ENCODE measurements at places on chromosomes 12 and 14. TPM values are rescaled to one million over a fixed set of nuclear protein-coding genes. Genes with fewer than 3 reads are reported as not detected.

GRCh38 chr14:32564596-32564995 is 235.5 kb downstream of the AKAP6 start:
- H3K27me3 ChIP-seq, result no peaks in the 10 kb centered on the region
- H3K36me3 ChIP-seq, result no peaks in the 10 kb centered on the region
- H3K4me1 ChIP-seq, result no peaks in the 10 kb centered on the region
- no peak for DNase-seq

GRCh38 chr14:105249182-105250007 is 1.1 kb downstream of the BTBD6 start:
- DNase-seq, result peak; percentile 66
- peak overlapping the region; percentile 81 for H3K27ac ChIP-seq
- H3K4me3 ChIP-seq, result peak overlapping the region; percentile 53
- no peaks in the 10 kb centered on the region for H3K27me3 ChIP-seq
- peaks cover 22% of the 10 kb centered on the region for H3K4me1 ChIP-seq

DNA sequence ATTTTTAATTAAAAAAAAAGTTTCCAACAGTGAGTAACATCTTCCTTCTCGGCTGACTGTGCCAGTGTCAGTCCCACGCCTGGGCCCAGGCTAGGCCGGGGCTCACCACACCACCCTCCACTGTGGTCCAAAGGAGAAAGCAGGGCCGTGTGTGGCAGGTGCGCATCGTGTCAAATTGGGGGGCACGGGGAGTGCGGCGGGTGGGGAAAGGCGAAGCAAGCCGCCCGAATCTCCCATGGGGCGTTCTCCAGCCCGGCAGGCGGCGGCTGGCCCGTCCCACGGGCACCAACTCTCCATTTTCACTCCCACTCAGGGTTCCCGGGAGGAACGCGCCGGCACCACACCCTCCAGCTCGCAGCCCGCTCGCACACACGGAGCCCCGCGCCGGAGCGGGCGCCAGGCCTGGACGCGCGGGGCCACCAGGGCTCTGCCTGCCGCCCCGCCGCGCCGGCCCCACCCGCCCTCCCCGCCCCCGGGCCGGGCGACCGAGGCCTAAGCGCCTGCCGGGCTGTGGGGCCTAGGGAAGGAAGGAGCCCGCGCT is 604 bp downstream of the EEA1 start:
- H3K4me3 ChIP-seq, result peak overlapping the region; percentile 89
- DNase-seq, result peak; percentile 63
- peak overlapping the region; percentile 97 for H3K27ac ChIP-seq
- no peaks in the 10 kb centered on the region for H3K36me3 ChIP-seq
- H3K27me3 ChIP-seq, result no peaks in the 10 kb centered on the region
- H3K4me1 ChIP-seq, result no peaks in the 10 kb centered on the region

GRCh38 chr12:47900131-47901062 is 4.4 kb downstream of the VDR start:
- no peaks in the 10 kb centered on the region for H3K36me3 ChIP-seq
- H3K27ac ChIP-seq, result no peak overlapping the region
- H3K27me3 ChIP-seq, result no peaks in the 10 kb centered on the region
- H3K4me1 ChIP-seq, result peaks cover 22% of the 10 kb centered on the region
- no peak overlapping the region for H3K4me3 ChIP-seq

- no peak overlapping the region for H3K27ac ChIP-seq
- no peak for DNase-seq
- H3K36me3 ChIP-seq, result no peaks in the 10 kb centered on the region
These were observed 225.2 kb downstream of the C12orf75 start for GRCh38 chr12:105555556-105556295.

GRCh38 chr12:115885040-115885690 is 392.3 kb downstream of the MED13L start:
- DNase-seq, result no peak
- H3K36me3 ChIP-seq, result no peaks in the 10 kb centered on the region
- no peaks in the 10 kb centered on the region for H3K4me1 ChIP-seq
- H3K27ac ChIP-seq, result no peak overlapping the region
- no peaks in the 10 kb centered on the region for H3K27me3 ChIP-seq

GRCh38 chr12:85784096-85784720 is 52.0 kb downstream of the RASSF9 start:
- H3K4me3 ChIP-seq, result no peak overlapping the region
- H3K4me1 ChIP-seq, result no peaks in the 10 kb centered on the region
- no peak for DNase-seq
- H3K27ac ChIP-seq, result no peak overlapping the region

The SLC4A8 gene
- 0.28 TPM for total RNA-seq

The ABCC9 gene
- 25.0 TPM for total RNA-seq

The ANO4 gene
- total RNA-seq, result 0.47 TPM

The RNF212B gene
- total RNA-seq, result not detected

Measured in right atrium auricular region (tissue), 2 donors.